ENCODE measurements at places on chromosomes 11 and 22.
A peak's percentile ranks its signal among the peaks of the same experiment; 100 is the strongest.

DNA sequence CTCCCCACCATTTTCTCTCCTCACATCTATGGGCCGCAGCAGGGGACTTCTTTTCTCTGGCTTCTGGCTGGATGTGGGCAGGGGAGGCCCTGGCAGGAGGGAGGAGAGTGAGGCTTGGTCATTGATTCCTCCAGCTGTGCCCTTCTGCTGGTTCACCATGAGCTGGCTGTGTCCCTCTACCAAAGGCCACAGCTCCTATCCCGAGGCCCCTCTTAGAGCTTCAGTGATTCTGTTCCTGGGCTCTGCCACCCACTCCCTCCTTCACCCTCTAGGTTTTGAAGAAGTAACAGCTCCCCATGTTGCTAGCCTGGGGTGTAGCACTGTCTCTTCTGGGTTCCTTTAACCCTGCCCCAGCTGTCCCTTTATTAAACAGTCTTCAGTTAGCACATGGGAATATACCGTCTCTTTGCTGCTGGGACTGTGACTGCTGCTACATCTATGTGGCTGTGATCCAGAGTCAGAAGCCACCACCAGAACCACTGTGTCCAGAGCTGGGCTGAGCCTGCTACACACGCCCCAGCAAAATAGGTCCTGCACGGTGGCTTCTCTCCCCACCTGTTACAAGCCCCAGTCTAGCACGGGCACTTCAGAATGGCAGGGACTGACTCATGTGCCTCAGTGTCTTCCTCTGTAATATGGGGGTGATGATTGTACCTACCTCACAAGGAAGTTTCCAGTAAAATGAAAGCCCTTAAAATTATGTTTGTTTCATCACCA lies 578 bp upstream of the PARVG start:
- DNase-seq: no peak

- no peak for DNase-seq
Measured at GRCh38 chr11:129976328-129976727, 26.3 kb downstream of the PRDM10 start.

GRCh38 chr11:16587670-16588069 lies 150.8 kb upstream of the C11orf58 start:
- DNase-seq: no peak

DNA sequence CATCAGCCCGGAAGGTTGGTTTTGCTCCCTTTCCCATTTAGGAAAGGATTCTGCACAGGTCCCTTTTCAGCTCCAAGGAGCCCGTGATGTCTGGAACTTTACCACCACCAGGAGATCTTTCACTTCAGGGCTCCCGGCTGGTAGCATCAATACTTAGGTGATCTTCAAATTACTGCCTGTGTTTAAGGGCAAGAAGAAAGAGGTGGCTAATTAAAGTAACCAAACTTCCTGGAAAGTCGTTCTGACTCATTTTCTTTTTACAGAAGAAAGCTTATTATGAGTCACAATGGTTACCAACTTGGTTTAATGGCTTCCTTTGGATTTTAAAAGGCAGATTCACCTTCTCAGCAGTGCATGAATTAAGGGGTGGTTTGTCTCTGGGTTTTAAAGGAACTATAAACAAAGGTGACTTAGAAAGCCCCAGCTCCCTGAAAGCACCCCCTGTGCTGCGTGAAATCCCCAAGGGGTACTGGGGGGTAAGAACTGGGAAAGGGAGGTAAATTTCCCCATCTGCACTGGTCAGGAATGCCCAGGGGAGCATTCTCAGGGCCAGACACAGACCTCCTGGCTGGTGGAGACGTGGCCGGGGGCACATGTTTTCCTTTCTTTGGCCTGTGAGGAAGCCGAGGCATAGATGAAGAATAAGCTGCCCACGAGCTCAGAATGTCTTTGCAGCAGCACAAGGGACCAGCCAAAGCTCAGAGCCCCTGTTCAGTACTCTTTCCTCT lies 8.8 kb downstream of the POU2F3 start:
- peak; percentile 53 for DNase-seq

DNA sequence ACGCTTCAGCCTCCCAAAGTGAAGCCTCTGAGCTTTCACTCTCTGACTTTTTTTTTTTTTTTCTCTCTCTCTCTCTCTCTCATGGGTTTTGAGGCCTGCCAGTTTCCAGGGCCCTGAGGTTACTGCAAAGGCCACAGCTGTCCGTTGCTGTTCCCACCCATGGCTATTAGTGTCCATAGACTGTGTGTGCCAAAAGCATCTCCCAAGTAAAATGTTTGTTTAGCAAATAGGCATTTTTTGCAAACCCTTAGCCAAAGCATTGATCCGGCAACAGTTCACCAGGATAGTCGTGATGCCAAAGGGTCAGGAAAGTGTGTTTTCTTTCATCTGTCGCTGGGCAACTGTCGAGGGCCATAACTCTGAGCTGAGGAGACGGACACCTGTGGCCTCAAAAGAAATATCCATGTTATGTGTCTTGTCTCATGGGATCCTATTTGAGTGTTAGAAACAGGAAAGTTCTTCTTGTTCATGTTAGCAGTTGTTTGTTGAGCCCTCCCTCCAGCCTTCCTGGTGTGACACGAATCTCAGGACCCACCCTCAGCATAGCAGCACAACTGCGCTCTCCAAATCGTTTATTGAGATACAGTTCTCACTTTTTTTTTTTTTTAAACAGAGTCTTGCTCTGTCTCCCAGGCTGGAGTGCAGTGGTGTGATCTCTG lies 18.4 kb downstream of the FADS2 start:
- no peak for DNase-seq

- peak; percentile 24 for DNase-seq
Measured at GRCh38 chr11:129881570-129882170, 13.7 kb downstream of the NFRKB start.

DNA sequence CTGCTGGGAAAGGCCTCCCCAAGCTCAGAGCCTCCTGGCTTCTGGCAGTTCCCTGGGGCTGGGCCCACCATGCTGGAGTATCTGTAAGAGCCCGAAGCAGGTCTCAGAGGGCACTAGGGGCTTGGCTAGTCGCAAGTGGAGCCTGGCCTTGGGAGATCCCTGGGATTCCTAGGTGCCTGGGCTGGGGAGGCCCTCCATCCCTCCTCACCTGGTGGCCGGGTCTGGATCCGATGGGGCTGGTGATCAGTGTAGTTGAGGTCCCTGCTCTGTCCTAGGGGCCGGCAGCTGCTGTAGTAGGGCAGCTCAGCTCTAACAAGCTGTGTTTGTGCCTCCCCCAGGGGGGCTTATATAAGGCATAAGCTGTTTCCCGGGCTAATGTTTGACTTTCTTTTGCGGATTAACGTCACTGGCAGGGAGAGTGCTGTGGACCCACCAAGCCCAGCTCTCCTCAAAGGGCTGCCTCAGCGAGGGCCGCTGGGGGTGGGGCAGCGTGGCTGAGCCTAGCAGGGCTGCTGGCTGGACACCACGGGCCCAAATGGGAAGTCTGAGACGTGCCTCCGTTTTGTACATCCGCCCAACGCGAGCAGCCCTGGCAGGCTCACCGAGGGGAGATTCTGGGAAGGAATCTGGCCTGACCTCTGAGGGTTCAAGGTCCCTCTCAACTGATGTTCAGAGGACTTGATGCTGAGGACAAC lies at the start of gene SLC22A8:
Gene SLC22A8, minus strand, starts transcription at position 321 of the 695 bp plus-strand sequence. CDS start 883 bp downstream, outside the sequence.
- DNase-seq: no peak

GRCh38 chr11:29336727-29337575 lies 679.9 kb downstream of the KCNA4 start:
- DNase-seq: peak; percentile 64

- no peak for DNase-seq
Measured at GRCh38 chr11:19279451-19279850, 38.7 kb upstream of the E2F8 start.

- DNase-seq: no peak
Measured at GRCh38 chr11:79637219-79637618, 196.4 kb upstream of the TENM4 start.

- DNase-seq: peak; percentile 93
Measured at GRCh38 chr22:39574779-39575551, 4.4 kb downstream of the CACNA1I start.

DNA sequence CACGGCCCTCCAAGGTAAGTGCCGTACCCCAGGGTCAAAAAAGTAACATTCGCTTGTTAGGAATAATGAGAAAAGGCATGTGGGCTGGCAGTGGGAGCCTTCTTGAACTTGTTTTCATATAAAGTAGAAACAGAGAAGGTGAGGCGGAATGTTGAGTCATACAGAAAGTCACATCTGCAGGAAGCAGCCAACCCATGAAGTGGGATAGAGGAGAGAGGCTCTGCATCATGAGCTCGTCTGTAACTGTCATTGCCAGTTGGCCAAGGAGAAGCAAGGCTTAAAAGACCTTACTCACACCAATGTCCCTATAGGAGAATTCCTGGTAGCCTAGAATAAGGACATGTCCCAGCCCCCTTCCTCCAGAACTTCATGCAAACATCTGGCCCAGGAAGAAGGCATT lies 253.3 kb downstream of the BUD13 start:
- no peak for DNase-seq

GRCh38 chr11:131662993-131663392 lies 292.6 kb downstream of the NTM start:
- DNase-seq: no peak

DNA sequence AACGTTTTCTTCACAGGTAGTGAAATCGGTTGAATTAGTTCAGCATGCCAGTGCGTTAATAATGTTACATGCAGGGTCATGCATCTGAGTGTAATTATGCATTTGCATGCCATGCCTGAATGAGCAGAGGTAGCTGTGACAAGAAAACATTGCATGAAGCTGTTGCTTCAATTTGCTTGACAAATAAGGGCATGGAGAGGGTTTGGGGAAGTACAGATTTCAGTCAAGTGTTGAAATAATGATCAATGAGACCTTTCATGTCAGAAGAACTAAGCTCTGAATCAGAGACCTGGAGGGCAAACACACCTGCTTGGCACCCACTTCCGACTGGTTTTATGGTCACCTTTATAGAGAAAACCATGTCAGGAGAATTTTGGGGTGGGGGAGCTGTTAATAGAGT lies 221.4 kb downstream of the DBX1 start:
- DNase-seq: no peak

DNA sequence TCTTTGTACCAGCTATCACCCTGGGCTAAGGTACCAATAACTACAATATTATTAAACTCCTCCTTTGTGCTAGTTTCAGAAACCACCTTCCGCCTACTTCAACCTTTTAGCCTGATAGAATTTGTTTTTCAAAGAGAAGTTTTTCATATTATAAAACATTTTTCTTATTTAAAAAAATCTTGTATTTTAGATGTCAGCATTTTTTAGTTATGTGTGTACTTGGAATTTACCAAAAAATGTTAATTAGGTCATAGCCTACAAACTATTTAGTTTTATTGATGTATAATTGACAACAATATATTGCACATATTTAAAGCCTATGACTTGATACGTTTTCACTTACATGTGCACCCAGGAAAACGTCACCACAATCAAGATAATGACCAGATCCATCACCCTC lies 1097.6 kb downstream of the JRKL start:
- DNase-seq: no peak

GRCh38 chr11:24497831-24498230 lies 978 bp downstream of the LUZP2 start:
- DNase-seq: no peak

DNA sequence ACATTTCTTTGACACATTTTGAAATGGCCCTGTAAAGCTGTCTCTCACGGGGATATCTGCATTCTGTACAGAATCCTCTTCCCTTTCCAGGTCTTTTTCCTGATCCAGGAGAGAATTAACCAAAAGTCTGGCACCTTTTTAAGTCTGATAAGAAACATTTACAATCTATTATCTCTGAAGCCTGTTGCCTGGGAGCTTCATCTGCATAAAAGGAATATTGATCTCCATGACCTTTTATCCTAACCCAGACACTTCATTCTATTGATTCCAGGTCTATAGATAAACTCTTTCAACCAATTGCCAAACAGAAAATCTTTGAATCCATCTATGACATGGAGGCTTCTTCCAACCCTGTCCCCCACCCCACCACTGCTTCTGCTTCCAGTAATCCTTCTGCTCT lies 33.7 kb upstream of the EI24 start:
- DNase-seq: no peak

- no peak for DNase-seq
Measured at GRCh38 chr11:1197431-1197885, 25.4 kb upstream of the MUC5B start.

DNA sequence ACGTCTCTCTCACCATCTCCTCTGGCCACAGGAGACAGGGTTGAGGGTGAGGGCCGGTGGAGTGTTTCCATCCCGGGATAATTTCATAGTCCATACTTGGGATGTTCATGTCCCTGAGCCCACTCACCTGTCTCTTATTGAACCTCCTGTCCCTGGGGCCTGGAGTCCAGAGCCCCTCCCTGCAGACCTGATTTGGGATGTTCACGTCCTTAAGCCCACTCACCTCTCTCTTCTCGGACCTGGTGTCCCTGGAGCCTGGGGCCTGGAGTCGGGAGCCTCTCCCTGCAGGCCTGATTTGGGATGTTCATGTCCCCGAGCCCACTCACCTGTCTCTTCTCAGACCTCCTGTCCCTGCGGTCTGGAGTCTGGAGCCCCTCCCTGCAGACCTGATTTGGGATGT lies 868.2 kb downstream of the BRD1 start:
- no peak for DNase-seq

- no peak for DNase-seq
Measured at GRCh38 chr11:59368238-59369022, 9.7 kb downstream of the OR5AN1 start.

DNA sequence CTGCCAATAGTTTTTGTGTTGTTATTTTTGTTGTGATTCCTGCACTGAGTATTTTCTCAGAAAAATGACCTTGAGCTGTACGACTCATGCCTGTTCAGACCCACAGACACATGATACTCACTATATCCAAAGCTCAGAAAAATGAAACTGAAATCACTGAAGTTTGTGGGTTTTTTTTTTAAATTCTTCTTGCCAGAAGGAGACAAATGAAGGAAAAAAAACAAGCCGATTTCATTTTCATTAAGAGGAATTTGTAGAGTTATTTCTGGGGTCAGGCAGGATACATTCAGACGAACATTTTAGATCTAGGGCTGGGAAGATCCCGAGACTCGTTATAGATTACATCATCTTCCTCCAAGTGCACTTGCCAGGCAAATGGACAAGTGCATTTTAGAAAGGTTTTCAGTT lies 60.4 kb downstream of the BMAL1 start:
- DNase-seq: peak; percentile 60

DNA sequence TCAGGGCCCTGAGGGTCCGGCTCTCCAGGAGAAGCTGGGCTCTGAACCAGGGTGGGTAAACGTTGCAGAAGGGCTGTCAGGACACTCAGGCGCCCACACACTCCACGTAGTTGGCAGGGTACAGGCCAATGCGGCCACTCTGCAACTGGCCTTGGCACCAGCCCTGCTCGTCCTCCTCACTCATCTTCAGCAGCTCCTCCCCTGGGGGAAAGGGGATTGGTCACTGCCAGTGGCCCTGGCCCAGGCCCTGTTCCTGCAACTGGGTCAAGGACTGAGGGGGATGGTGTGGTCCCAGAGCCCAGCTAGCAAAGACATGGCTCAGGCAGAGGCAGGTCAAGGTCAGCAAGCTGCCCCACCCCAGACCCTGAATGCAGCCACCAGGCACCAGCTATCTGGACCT lies 1.2 kb upstream of the ARFGAP2 start:
- no peak for DNase-seq

Measured in fibroblast of skin of back (primary cell).